ENCODE measurements at places on chromosomes 12 and 14.

- peak; percentile 72 for DNase-seq
Observed at GRCh38 chr12:103877934-103878510, 37.0 kb upstream of the NT5DC3 start.

DNA sequence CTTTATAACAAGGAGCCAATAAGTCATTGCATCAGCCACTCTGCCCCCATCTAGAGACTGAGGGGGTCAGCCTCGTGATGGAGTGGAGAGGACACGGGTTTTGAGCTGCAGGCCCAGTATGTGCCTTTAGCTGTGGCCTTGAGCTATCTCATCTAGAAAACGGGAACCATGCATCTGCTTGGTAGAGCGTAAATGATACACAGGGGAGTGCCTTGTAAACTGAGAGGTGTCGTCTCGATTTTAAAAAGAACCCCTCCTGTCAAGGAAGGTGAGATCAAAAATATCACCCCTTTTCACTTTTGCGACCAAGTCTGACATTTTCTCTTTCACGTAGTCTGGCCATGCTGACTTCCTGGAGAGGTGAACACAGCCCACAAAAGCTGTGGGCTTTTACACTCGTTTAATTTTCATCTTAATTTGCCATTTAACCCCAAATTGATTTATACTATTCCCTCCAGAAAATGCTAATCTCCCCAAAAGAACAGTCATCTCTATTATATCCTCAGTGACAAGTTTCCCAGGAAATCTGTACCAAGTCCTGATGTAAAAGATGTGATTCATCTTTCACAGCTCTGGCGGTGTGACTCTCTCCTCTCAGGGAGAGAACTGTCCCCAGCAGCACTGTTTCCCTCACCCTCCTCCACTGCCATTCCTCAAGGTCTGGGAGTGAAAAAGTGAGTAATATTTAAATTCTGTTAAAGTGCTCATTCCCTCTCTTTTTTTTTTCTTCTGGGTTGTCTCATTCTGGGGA lies 30.6 kb downstream of the VCPKMT start:
- peak; percentile 42 for DNase-seq

DNA sequence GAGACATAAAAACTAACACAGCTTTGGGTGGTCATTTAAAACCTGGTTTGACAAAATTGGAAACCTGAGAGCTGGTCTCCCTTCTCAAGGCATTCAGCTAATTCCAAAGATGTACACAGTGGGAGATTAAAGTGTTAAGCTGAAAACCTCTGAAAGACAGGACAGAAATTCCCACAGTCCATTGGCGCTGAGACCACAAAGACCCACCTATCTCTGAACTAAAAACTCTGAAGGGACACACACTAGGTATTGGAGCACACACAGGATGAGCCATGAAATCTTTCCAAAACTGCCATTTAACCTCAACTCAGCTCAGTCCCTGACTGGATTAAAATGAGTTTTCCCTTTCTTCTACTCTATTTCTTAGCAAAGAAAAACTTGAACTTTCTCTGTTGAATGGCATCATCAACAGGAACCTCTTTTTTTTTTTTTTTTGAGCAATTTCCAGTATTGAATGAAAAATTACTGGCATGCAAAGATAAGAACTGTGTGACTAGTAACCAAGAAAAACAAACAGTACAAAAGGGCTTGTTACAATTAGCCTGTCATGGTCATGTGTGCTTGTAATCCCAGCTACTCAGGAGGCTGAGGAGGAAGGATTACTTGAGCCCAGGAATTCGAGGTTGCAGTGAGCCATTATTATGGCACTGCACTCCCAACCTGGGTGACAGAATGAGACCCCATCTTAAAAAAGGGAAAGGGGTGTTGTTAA lies 82.4 kb downstream of the IPO8 start:
- DNase-seq, result no peak

DNA sequence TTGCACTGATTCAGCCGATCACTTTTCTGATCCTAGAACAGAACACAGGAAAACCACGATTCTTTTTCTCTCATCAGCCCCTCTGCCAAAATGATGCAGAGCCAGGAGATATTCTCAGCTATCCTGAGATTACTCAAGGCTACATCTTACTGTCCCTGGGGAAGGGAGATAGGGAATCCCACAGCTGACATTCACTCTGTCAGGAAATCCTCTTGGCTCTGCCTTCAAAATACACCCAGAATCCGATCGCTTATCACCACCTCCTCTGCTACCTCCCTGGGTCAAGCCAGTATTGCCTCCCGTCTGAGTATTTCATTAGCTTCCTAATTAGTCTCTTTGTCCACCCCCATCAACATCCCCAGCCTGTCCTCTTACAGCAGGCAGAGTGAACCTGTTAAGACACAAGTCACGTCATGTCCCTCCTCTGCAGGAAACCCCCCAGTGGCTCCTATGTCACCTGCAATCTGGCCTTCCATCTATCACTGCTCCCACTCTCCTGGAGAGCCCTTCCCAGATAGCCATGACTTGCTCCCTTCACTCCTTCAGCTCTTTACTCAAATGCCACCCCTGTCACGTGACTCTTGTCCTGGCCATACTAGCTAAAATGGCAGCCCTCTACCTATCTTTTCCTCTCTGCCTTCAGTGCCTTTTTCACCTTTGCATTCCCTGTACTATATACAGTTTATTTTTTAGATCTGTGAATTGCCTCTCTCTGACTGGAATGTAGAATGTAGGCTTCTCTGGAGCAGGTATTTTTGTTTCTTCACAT lies 70.3 kb downstream of the GALNT4 start:
- no peak for DNase-seq

DNA sequence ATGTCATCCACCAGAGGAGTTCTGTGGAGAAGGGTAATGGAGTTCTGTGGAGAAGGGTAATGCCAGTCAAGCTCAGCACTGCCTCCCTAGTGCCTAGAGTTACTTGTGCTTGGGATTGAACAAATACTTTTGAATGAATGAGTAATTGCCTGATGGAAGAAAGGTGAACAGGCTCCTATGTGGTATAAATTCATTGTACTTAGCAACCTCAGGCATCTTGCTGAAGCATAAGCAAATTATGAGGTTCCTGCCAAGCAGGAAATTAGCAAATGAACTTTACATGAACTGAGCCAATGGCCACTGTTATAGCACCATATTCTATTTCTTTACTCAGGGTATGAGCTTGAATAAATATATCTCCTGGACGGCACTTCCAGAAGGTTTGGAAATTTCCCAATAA lies 1047.2 kb downstream of the SLC6A15 start:
- DNase-seq, result no peak

DNA sequence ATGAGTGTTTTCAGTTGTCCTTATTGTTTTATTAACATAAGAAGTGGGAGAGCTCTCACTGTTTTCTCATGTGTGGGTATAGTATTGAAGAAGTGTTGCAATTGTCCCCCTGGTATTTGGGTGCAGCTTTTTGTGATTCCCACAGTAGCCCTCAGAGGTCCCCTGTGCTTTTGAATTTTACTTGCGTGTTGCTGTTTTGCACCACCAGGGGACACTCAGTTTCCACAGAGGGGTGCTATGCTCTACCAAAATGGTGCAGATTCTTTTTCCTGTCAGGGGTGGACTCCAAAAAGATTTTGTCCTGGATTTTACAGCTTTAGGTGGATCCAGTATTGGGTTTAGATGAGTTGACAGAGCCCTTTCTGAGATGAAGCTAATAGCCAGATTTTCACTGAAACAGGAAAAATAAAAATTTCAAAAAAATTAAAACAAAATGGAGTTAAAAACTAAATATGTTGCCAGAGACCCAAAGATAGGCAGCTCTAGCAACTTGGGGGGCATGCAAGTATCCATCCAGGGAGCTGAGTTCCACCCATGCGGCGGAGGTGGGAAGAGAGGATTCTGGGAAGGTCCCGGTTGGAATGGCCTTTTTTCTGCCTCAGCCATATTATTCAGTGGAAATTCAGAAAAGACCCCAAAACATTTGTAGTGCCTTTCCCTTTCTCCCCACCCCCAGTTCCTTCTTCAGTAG lies 50.2 kb downstream of the TTLL5 start:
- DNase-seq, result peak; percentile 17

DNA sequence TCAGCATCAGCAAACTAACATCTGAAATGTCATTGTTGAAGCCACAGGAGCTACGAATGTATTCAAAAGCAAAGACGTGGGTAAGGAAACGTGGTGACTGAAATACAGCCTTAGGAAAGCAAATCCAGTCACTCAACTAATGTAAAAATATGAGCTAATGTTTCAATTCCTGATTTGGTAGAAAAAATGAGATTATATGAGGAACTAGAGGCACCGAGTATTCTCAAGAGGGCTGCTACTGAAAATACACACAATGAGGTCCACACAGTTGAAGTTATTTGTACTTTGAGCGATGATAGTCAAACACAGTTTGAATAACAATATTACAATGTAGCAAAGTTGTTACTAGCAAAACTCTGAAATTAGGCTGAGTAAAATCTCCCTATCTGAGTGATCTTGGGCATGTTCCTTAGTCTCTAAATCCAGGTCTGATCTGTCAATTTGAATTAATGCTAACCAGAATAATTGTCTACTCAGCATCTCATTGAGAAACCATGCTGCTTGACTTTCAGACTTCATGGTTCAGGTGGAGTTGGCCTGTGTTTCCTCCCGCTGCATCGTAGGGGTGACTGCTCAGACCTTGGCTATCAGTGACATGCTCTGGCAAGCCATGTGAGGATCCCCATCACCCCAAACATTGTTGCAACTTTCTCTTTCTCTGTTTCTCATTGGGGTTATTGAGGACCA lies 467.1 kb upstream of the SOX5 start:
- no peak for DNase-seq

- no peak for DNase-seq
Observed at GRCh38 chr12:125890366-125890905, 825.2 kb downstream of the AACS start.

GRCh38 chr14:96797582-96798349 lies 584 bp downstream of the VRK1 start:
- no peak for DNase-seq
